SW 1271 (cell line): ENCODE measurements at places on chromosomes 1 and 21.

GRCh38 chr1:228889289-228889688 is 154.0 kb downstream of the RHOU start:
- DNase-seq = no peak

GRCh38 chr1:85463731-85464496 is 1.0 kb downstream of the DDAH1 start:
- DNase-seq = no peak

- no peak for DNase-seq
These were observed 55.4 kb downstream of the CAMK2N1 start for GRCh38 chr1:20430355-20431175.

- no peak for DNase-seq
These were observed 574 bp downstream of the ITPKB start for GRCh38 chr1:226738421-226738994.

GRCh38 chr1:240008298-240008697 is 83.4 kb upstream of the FMN2 start:
- no peak for DNase-seq

DNA sequence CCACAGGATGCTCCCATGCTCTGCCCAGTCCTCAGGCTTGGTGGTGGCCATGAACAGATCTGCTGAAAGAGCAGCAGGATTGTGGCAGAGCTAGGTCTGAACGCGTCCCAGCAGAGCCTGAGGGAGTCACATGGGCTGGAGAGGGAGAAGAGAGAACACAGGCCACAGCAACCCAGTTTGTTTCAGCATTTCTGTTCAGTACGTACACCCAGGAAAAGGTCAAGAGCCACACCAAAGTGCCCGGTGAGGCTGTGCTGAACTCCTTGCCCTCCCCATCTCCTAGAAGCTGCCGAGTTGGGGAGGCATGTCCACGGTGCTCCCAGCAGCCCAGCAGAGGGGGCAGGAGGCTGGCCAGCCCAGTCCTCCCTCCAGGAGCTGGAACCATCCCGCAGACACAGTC is 5.5 kb downstream of the PKP1 start:
- no peak for DNase-seq

DNA sequence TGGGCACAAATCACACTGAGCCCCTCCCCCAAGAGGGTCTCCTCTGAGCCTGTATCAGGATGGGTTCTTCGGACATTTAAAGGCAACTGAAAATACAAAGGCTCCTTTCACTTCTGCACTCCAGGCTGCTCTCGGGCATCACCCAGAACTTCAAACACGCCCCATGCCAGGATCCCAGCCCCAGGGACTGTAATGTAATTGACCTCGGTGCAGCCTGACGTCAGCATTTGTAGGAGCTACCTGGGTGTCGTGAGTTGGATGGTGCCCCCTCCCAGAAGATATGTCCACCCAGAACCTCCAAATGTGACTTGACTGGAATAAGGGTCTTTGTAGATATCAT is 95.2 kb downstream of the PSMG1 start:
- no peak for DNase-seq

- DNase-seq = no peak
These were observed 50.4 kb downstream of the KCNT2 start for GRCh38 chr1:196557797-196558196.

- no peak for DNase-seq
These were observed 50.3 kb downstream of the B3GALT5 start for GRCh38 chr21:39663066-39663465.

GRCh38 chr1:67716800-67717199 is 31.8 kb downstream of the GADD45A start:
- no peak for DNase-seq

DNA sequence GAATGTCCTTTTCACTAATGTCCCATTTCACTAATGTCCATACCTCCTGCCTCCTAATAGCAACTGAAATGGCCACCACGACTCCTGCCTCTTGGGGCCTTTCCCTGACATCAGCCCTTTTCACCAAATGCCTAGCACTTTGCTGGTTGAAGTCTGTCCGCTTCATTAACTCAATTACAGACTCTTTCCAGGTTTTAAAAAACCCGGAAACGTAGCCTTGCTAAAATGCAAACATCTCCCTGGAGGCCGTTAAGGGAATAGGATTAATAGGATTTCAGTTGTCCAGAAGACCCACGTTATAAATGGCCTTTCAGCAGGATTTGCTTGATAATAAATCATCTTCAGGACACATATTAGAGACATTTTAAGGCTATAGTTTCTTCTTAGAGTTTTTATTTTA is 25.7 kb upstream of the ERO1B start:
- no peak for DNase-seq

DNA sequence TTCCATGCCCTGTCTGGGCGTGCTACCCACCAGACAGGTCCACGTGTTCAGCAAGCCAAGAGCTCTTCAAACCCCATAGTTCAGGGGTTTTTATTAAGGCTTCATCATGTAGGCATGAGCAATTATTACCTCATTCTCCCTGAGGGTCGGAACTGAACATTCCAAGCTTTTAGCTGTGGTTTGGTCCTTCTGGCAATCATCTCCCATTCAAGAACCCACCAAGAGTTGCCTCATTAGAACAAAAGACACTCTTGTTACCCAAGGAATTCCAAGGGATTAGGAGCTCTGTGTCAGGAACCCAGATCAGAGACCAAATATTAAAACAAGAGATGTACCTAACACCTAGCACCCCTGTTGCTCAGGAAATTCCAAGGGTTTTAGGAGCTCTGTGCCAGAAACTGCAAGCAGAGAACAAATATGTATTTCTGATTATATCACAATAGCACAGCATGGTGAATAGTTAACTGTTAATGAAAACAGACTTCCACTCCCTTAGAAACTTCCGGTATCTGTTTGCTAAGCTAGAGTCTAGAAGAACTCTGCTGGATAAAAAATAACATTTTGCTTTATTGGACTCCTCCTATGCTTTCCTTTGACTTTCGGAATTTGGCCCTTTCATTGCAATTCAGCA is 201.2 kb upstream of the L1TD1 start:
- no peak for DNase-seq

GRCh38 chr21:43209575-43210453 is 41.0 kb downstream of the CRYAA start:
- no peak for DNase-seq

- no peak for DNase-seq
These were observed 2.4 kb downstream of the SH2D5 start for GRCh38 chr1:20729990-20730689.

GRCh38 chr1:220791956-220792355 is 5.2 kb downstream of the MTARC1 start:
- no peak for DNase-seq

DNA sequence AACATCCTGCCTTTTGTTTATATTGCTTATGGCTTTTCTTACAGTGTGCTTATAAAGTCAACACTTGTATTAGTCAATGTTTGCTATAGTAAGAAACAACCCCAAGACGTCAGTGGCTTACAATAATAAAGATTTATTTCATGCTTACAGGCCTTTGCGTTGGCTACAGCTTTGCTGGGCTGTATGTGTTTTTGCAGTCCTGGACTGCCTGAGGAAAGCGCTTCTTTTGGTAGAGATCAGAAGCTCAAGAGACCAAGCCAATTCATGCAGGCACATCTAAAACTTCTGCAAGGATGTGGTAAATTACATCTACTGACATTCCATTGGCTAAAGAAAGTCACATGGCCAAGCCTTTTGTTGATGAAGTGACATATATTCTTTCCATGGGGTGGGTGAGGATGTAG is 17.5 kb upstream of the PRKAA2 start:
- DNase-seq = no peak

DNA sequence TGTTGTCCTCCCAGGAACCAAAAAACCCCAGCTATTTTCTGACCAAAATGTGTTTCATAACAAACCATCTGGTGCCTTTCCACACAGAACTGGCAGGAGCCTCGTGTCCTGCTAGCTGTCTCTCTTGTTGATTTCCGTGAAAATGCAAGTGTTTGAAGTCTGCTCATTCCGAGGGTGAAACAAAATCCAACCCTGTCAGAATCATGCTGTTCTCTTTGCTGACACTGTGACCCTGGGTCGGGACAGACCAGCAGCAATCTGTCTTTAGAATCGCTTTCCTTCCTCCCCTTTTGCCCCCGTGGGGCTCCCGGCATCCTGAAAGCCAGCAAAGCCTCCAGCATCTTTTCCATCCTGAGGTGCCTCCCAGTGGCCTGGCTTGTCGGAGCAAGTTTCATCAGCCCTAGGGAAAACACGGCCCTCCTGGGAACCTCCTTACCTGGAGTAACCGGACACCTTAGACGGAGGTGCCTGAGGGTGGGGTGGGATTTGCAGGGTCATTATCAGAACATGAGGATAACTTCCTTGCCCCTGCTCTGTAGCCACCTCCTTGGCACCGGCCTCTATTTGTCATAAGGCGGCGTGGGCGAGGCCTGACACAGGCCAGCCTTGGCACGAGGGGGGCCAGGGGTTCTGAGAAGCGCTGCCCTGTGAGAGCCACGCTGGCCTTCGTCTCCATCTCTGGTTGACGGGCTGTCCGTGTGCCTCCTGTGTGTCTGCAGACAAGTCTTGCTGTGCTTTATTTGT is 24.9 kb downstream of the LDLRAP1 start:
- no peak for DNase-seq

GRCh38 chr21:44708213-44708865 is 3.0 kb downstream of the TSPEAR start:
- DNase-seq = no peak

- no peak for DNase-seq
These were observed 33.4 kb upstream of the CITED4 start for GRCh38 chr1:40895601-40896000.

DNA sequence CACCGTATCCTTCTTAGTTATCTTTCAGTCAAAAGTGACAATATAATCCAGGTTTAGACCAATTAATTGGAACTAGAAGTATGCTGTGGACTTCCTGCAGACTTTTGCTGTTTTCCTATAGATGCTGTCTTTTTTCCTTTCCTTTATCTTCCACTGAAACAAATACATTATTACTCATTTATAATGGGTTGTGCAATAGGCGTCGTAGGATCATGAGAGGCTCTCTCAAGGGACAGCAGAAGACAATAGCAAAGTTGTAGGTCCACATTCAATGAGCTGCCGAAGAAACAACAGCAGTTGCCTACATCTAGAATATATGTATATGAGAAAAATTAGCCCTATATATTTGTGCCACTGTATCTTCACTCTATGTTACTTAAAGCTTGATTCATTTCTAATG is 371.6 kb downstream of the AMY1C start:
- no peak for DNase-seq

DNA sequence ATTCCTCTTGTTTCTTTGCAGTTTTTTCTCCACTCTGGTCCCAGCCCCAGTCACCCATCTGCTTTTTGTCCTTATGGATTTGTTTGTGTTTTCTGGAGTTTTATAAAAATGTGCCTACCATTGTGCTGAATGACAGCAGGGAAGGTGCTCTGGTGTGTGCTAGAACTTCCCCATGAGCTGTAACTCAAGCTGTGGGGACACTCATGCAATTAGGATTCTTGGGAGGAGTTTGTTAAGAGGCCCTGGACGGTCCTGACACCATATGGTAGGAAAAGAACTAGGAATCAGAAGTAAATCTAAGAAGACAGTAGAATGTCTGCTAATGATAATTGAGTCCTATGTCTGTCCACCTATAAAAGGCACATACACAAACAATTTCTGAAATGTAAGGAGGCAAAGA is 27.4 kb downstream of the URB2 start:
- no peak for DNase-seq

- DNase-seq = no peak
These were observed 61.1 kb upstream of the MAP1LC3C start for GRCh38 chr1:242059976-242060375.

DNA sequence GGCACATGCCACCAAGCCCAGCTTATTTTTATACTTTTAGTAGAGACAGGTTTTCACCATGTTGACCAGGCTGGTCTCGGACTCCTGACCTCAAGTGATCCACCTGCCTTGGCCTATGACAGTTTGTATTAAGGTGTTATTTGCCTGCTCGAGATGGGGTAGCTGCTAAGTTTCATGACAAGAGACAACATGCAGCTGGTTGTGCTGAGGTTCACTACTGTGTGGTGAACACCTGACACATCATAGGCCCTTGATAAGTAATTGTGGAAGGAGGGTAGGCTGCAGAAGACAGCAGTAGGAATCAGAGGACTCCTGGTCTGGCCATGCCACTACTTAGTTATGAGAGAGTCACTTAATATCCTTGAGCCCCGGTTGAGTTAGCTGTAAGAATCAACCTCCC is 46.2 kb downstream of the PLPP3 start:
- DNase-seq = no peak

GRCh38 chr21:36381841-36382589 is 3.2 kb upstream of the CHAF1B start:
- no peak for DNase-seq

GRCh38 chr21:35063428-35064172 is 14.5 kb upstream of the RUNX1 start:
- DNase-seq = no peak

- no peak for DNase-seq
These were observed 159.6 kb upstream of the COA6 start for GRCh38 chr1:234213658-234214128.

- no peak for DNase-seq
These were observed 915.9 kb downstream of the PLA2G4A start for GRCh38 chr1:187744665-187745064.

DNA sequence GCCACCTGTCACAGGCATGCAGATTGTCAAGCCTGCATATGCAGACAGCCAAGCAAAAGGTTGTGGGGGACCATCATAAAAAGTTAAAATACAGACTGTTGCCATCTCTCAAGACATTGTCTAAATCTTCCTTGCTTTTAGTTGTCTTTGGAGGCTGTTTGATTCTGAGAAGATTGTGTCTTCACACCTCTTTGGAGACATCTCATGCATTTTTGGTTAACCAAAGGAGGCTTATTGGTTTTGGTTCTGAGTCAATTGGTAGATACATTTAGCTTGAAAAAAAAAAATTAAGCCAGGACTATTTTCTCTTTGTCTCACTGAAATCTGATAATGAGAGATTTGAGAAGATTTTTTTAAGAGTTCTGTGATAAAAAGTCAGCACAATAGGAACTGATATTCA is 217.6 kb downstream of the LYPLAL1 start:
- DNase-seq = no peak

- DNase-seq = peak; percentile 89
These were observed 1.1 kb upstream of the GTF2B start for GRCh38 chr1:88892357-88892877.
